Activated CD4-positive, alpha-beta T cell treated with anti-CD3 and anti-CD28 coated beads for 36 hours (primary cell): ENCODE measurements at places on chromosomes 3 and 15. TPM values are rescaled to one million over a fixed set of nuclear protein-coding genes. Genes with fewer than 3 reads are reported as not detected.

DNA sequence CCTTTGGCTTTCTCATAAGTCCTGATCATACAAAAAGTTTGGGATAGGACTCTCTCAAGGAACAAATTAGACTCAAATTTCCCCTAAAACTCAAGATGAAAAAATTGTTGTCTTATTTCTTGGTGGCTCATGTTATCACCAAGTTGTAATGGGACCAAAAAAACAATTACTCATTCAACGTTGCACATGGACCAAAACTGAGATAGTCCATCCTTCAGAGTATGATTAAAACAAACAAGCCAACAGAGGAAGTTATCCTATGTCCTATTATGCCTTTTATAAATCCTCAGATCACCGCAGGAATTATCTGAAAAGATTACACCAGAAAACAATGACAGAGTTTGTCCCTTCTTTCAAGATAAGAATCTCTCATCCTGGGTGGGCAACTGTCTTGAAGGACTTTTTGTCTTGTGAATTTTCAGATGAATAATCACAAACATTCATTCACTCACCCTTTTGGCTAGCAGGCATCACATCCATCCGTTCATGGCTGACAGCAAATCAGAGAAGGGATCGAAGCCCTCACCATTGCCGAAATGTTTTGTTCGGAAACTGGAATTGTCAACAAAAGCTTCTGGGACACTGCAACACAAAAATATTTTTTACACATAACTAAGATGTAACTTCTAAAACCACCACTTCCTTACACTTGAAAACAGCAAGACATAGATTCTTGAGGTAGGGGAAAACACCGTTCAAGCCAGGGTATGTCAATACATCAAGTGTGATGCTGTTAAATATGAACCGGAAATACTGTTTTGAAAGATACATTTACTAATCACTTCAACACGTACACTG lies 90.4 kb downstream of the FOXP1 start:
- peaks cover 32% of the 10 kb centered on the region for H3K36me3 ChIP-seq
- no peaks in the 10 kb centered on the region for H3K27me3 ChIP-seq
- peak overlapping the region; percentile 63 for H3K4me3 ChIP-seq
- H3K4me1 ChIP-seq: peaks cover 86% of the 10 kb centered on the region

DNA sequence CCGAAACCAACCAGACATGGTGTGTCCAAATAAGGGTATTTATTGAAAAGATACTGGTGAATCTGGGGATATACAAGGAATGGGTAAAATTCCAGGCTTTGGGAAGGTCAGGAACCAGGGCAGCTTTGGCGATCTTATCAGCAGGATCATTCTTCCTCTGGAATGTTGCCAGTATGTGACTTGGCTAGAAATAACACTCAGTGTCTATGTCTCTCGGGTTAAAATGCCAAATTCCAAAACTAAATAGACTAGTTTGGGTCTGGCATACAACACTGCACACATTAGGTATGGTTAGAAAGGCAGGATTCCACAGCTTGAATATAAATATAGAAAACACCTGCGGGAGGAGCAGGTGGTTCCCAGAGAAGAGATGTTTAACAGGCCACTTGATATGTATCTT lies 220.2 kb upstream of the CD96 start:
- H3K36me3 ChIP-seq: no peaks in the 10 kb centered on the region
- DNase-seq: no peak
- H3K4me1 ChIP-seq: peaks cover 34% of the 10 kb centered on the region
- no peaks in the 10 kb centered on the region for H3K27me3 ChIP-seq

GRCh38 chr15:101535170-101535902 lies 45.8 kb upstream of the PCSK6 start:
- H3K27ac ChIP-seq: no peak overlapping the region
- H3K36me3 ChIP-seq: no peaks in the 10 kb centered on the region
- no peak overlapping the region for H3K4me3 ChIP-seq
- H3K4me1 ChIP-seq: no peaks in the 10 kb centered on the region
- H3K27me3 ChIP-seq: peaks cover 4% of the 10 kb centered on the region

- no peaks in the 10 kb centered on the region for H3K4me1 ChIP-seq
- no peak overlapping the region for H3K4me3 ChIP-seq
- no peaks in the 10 kb centered on the region for H3K27me3 ChIP-seq
- no peaks in the 10 kb centered on the region for H3K36me3 ChIP-seq
- DNase-seq: no peak
Observed at GRCh38 chr15:32919749-32920414, 202.1 kb downstream of the GREM1 start.

ALDH1L1 gene
- total RNA-seq: 0.05 TPM

- H3K27ac ChIP-seq: peak overlapping the region; percentile 44
- H3K4me3 ChIP-seq: no peak overlapping the region
- peaks cover 1% of the 10 kb centered on the region for H3K27me3 ChIP-seq
Observed at GRCh38 chr3:136787349-136787748, 31.6 kb upstream of the SLC35G2 start.

DNA sequence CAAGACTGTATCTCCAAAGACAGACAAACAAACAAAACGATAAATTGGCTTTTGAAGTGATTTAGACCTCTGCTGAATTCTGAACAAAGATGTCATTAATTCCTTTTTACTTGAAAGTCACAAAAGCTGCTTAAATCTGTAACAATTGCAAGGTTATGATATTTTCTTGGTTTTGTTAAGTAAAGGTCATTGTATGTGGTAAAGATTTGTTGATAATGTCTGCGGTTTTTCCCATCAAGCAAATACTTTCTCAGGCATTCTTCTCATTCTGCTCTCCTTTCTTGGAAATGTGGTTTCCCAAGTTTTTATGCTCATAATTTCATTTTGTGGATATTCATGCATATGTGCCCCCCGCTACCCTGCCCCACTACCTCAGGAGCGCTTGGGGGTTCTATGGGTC lies 116.5 kb downstream of the SLMAP start:
- peaks cover 9% of the 10 kb centered on the region for H3K36me3 ChIP-seq
- H3K4me1 ChIP-seq: no peaks in the 10 kb centered on the region
- H3K4me3 ChIP-seq: no peak overlapping the region
- H3K27me3 ChIP-seq: no peaks in the 10 kb centered on the region
- DNase-seq: no peak
- H3K27ac ChIP-seq: no peak overlapping the region

GRCh38 chr3:186471771-186472170 lies 72.4 kb downstream of the CRYGS start:
- H3K27me3 ChIP-seq: no peaks in the 10 kb centered on the region
- H3K4me3 ChIP-seq: no peak overlapping the region
- peaks cover 2% of the 10 kb centered on the region for H3K4me1 ChIP-seq
- H3K27ac ChIP-seq: no peak overlapping the region

- H3K4me1 ChIP-seq: no peaks in the 10 kb centered on the region
- no peak overlapping the region for H3K4me3 ChIP-seq
- no peaks in the 10 kb centered on the region for H3K27me3 ChIP-seq
- no peak for DNase-seq
Observed at GRCh38 chr3:2244137-2244536, 145.5 kb downstream of the CNTN4 start.

GRCh38 chr15:25879438-25879837 lies 16.3 kb upstream of the ATP10A start:
- no peaks in the 10 kb centered on the region for H3K4me1 ChIP-seq
- no peaks in the 10 kb centered on the region for H3K36me3 ChIP-seq
- H3K4me3 ChIP-seq: no peak overlapping the region

- no peak overlapping the region for H3K27ac ChIP-seq
- no peaks in the 10 kb centered on the region for H3K4me1 ChIP-seq
- no peak for DNase-seq
- H3K4me3 ChIP-seq: no peak overlapping the region
Observed at GRCh38 chr3:55077726-55078125, 149.9 kb upstream of the LRTM1 start.

GRCh38 chr15:79218588-79219200 lies 63.8 kb upstream of the ANKRD34C start:
- no peak overlapping the region for H3K27ac ChIP-seq
- no peaks in the 10 kb centered on the region for H3K36me3 ChIP-seq
- DNase-seq: no peak
- H3K27me3 ChIP-seq: peaks cover 28% of the 10 kb centered on the region
- no peaks in the 10 kb centered on the region for H3K4me1 ChIP-seq

DNA sequence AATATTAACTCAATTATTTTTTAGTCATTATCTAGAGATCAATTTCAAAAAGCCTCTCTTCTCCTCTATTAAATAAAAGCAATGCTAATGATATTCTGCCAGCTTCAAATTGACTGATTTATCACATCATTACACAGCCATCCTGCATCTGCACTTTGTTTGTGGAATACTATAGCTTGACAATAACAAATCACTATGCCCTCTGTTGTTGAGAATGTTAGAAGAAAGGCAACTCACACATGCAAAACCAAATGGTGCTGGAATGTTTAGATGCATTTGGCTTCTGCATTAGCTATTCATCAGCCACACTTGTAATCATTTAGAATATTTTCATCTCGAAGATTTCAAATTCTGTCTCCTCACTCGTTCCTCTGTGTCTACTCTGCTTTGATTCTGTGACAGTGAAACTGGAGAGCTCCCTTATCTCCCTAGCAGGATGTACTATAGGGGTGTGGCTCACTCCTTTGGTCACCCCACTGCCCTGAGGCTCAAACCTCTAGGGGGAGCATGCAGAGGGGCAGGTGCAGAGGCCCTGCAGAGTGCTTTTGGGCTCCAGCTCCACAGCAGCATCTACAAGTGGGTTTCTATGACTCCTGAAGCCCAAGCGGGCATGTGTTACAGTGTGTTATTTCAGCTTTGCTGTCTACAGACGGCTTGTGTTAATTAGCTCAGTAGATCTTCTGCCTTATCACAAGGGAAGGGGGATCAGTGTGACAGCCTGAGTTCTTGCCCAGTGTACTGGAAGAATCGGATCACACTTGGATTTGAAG lies 454.1 kb upstream of the BCHE start:
- H3K36me3 ChIP-seq: no peaks in the 10 kb centered on the region
- no peaks in the 10 kb centered on the region for H3K27me3 ChIP-seq
- no peak for DNase-seq
- H3K4me1 ChIP-seq: no peaks in the 10 kb centered on the region
- no peak overlapping the region for H3K4me3 ChIP-seq
- H3K27ac ChIP-seq: no peak overlapping the region

DNA sequence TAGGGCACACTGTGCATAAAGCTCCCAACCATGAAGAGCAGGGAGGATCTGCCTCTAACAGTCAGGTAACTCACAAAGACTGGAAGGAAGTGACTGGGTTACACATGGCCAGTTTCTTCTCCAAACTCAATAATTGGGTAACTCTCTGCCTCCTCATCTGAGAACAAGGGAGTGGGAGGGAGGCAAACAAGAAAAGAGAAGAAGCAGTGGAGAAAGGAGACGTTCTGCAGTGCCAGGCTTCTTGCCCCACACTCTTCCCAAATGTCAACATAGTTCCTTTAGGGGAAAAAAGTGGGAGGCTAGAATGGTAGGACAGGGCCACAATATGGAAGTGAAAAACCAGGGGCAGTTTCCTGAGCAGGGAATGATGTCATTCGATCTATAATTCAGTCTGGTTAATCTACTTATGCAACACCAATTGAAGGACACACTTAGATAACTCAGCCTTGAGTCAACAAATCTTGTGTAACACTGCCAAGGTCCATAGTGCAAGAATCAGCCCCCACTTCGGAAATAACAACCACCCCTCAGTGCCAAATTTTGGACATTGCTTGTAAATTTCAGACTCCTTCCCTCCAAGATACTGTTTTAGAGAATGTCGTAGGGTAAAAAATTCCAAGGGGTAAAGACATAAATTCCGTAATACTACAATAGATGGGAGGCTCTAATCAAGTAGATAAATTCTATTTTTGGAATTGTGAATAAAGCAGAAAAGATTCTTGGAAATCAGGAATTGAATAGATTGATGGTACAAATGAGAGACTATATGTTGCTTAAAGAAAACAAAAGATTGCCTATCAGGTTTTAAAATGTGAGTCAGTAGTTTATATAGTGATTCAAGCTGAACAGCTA lies 143.0 kb downstream of the LPP start:
- H3K27ac ChIP-seq: peak overlapping the region; percentile 58
- no peaks in the 10 kb centered on the region for H3K27me3 ChIP-seq
- H3K4me1 ChIP-seq: peaks cover 82% of the 10 kb centered on the region
- H3K36me3 ChIP-seq: peaks cover 14% of the 10 kb centered on the region

DNA sequence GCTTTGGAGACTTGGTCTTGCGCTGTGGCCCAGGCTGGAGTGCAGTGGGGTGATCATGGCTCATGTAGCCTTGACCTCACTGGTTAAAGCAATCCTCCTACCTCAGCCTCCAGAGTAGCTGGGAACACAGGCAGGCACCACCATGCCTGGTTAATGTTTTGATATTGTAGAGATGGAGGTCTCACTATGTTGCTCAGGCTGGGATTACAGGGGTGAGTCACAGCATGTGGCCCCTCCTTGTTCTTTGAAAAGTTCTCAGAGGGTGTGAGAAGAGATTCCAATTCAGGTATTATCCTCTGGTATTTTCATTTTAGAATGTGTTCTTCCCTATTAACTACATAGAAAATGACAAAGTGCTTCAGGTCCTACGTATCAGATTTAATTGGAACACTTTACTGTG lies 51.9 kb upstream of the RPL32 start:
- no peak overlapping the region for H3K27ac ChIP-seq
- H3K27me3 ChIP-seq: peaks cover 12% of the 10 kb centered on the region
- DNase-seq: no peak
- H3K4me3 ChIP-seq: no peak overlapping the region
- H3K36me3 ChIP-seq: no peaks in the 10 kb centered on the region

- peak overlapping the region; percentile 78 for H3K27ac ChIP-seq
- DNase-seq: no peak
Observed at GRCh38 chr15:67188551-67189218, 65.8 kb downstream of the AAGAB start.

DNA sequence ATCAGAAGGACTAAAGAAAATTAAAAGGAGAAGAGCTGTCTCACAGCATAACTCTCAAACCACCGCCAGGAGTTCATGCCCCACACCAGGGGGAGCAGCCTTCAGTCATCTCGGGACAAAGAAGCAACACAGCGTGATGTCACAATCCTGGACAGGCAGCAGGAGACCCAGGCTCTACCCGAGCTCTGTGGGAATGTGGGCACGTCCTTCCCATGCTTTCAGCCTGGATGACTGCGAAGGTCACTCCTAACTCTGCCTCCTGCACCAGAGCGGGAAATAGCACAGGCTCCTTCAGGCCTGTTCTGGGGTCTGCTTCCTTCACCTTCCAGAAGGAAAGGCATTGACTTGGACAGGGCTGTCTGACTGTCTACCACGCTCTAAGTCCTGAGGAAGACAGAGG lies 31.3 kb downstream of the NOX5 start:
- no peaks in the 10 kb centered on the region for H3K36me3 ChIP-seq
- H3K27ac ChIP-seq: no peak overlapping the region
- no peak overlapping the region for H3K4me3 ChIP-seq

DNA sequence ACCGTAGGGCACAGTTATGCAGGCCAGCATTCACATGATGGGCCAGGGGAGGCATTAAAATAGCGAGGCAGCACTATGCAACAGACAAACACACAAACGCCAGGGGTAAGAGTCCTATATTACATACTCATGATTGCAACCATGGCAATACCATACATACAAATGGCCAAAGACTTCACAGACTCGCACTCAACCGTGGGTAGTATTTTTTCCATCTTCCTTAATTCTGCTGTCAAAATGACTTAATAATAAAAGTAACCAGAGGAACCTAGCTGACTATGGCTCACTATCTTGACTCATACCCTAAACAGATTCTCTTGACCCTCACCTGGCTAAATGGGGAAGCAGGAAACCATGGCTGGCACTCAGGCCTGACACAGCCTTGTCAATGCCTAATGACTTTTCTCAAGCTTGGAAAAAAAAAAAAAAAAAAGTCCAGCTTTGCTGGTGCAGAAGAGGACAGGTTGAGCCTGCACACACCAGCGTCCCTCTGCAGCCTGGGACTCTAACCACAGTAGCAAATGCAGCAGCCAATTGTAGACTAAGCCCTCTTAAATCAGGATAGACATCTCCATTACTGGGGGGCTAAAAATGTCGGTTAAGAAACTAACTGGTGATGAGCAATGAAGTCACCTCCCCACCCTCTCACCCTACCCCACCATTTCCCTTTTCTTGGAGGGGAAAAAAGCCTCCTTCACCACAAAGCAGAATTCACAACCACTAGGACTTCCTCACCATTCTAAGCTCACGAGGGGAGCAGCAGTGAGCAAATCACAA lies 23.1 kb downstream of the CCDC12 start:
- peak overlapping the region; percentile 87 for H3K27ac ChIP-seq
- H3K4me3 ChIP-seq: peak overlapping the region; percentile 1
- H3K36me3 ChIP-seq: peaks cover 21% of the 10 kb centered on the region
- H3K27me3 ChIP-seq: no peaks in the 10 kb centered on the region
